ENCODE measurements at places on chromosomes 3 and 15.

- no peak for DNase-seq
These were observed 190.5 kb upstream of the CMC1 start for GRCh38 chr3:28050885-28051284.

- DNase-seq: no peak
These were observed 74.3 kb upstream of the ARPP21 start for GRCh38 chr3:35565048-35565447.

DNA sequence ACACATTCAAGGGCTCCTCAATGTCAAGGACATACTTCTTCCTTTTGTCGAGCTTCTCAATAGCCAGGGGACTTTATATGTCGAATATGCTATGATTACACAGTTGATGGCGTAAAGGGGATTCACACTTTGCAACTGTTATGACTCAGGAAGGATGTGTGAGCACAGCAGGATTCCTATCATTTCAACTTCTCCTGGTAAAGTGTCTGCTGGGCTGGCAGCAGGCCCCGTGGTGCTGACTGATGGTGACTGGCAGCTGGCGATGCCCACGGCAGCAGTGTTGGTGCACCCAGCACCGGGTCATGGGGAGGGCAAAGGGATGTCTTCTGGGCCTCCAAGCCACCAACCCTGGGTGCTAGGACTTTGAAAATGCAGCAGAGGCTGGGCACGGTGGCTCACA lies 44.8 kb upstream of the GNB5 start:
- no peak for DNase-seq

DNA sequence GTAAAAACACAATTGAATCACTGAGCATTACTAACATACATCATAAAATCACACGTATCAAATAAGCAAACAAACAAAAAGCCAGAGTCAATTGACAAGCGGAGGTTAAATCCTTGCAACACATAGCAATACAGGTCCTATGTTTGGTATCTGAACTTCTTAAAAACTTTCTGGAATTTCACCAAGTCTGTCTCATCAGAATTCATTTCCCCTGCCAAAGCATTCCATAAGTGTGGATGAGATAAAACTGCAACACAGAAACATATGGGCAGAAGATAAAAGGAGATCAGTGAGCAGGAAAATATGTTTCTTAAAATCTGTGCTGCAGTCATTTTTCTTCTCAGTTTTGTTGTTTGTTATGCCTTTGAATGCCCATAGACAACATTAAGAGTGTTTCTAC lies 1155.5 kb downstream of the TBL1XR1 start:
- DNase-seq: no peak

GRCh38 chr3:11582191-11582968 lies 61.3 kb downstream of the VGLL4 start:
- peak; percentile 65 for DNase-seq

DNA sequence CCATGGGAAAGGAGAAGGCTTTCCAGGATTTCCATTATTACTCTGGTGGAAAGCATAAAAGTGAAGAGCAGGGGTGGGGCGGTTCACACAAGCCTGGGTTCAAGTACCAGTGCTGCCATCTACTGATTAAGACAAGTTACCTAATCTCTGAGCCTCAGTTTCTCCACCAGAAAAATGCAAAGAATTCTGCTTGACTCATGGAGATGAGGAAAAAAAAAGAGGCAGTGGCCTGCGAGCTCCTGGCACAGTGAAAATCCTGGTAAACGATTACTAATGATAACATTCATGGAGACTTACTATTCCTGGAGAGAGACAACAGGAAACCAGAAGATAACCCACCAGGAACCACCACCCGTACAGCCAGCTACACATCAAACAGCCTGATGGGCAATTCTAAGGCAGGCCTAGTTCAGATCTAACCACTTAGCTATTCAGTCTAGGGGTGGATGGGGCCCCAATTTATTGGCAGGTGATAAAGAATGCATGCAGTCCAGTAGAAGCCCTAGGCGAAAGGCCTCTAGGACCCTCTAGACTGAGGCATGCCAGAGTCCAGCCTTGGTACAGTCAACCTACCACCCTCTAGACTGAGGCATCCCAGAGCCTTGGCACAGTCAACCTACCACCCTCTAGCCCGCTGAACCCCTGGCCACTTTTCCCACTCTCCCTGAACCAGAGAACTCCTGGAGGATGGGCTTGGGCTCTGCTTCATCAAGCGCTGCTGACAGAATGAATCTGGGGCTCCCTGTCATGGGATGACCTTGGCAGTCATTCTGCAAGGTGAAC lies 2.5 kb downstream of the AMOTL2 start:
- DNase-seq: no peak

DNA sequence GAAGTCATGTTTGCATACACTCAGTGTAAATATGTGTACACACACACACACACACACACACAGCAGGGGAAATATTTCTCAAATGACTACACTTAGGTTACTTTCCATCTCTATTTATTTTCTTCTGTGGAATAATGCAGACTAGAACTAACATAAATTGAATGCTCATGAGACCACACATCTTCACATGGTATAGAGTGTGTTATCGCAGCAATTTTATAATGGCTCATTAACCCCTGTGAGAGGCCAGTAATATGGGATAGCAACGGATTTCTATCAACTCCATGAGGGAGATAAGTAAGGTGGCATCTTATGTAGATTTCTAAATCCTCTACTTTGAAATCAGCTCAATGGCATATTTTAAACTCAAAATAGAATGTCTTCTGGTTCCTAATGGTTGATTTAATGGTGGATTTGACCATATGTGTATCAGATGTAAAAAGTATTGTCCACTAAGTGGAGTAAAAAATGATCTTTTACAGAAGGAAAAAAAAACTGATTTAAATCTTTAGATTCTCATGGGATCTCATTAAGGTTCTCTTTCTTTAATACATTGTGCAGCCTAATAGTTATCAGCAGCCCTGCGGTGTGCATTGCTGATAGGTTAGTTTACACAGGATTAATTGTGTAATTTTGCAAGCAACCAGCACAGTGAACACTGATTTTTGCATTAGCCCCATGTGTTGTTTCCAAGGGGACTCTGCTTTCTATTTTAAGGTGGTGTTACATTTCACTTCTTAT lies 32.0 kb downstream of the CHL1 start:
- no peak for DNase-seq

DNA sequence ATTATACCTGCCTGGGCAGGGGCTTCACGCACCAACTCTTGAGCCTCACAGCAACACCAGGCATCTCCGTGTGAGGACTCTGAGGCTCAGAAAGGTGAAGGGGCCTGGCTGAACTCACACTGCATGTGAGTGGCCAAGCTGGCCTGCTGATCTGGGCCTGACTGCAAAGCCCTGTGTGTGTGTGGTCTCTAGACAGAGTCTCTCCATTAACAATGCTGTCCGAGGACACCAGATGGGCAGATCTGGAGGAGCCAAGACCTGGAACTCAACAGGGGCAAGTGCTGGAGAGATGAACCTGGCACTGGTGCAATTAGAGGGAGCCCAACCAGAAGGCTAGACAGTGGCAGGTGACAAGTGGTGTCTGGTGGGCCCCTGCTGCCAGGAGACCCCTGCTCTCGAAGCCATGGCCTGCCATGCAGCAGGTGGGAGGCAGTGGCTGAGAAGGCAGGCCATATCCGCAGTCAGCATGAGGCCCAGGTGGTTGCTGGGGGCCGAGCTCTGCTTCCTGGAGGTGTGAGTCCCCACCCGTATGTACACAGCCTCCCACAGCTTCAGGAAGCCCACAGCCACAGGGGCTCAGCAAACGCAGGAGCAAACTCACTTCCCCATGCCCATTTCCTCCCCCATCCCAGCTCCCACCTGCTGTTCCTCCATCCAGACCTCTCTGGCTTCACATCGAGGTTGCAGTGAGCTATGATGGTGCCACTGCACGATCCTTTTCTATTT lies 39.0 kb downstream of the CYP11A1 start:
- no peak for DNase-seq
